ENCODE measurements at places on chromosomes 12 and 14.

- DNase-seq = no peak
Measured at GRCh38 chr12:101039848-101040531, 170.0 kb downstream of the SLC5A8 start.

- DNase-seq = no peak
Measured at GRCh38 chr12:86407620-86408208, 151.5 kb upstream of the MGAT4C start.

DNA sequence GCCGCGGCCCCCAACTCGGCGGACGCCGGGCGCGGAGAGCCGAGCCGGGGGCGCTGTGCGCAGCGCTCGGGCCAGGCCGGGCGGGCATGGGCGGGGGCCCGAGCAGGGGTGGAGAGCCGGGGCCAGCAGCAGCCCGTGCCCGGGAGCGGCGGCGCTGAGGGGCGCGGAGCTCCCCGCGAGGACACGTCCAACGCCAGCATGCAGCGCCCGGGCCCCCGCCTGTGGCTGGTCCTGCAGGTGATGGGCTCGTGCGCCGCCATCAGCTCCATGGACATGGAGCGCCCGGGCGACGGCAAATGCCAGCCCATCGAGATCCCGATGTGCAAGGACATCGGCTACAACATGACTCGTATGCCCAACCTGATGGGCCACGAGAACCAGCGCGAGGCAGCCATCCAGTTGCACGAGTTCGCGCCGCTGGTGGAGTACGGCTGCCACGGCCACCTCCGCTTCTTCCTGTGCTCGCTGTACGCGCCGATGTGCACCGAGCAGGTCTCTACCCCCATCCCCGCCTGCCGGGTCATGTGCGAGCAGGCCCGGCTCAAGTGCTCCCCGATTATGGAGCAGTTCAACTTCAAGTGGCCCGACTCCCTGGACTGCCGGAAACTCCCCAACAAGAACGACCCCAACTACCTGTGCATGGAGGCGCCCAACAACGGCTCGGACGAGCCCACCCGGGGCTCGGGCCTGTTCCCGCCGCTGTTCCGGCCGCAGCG is 639 bp downstream of the FZD10 start:
- DNase-seq = no peak

DNA sequence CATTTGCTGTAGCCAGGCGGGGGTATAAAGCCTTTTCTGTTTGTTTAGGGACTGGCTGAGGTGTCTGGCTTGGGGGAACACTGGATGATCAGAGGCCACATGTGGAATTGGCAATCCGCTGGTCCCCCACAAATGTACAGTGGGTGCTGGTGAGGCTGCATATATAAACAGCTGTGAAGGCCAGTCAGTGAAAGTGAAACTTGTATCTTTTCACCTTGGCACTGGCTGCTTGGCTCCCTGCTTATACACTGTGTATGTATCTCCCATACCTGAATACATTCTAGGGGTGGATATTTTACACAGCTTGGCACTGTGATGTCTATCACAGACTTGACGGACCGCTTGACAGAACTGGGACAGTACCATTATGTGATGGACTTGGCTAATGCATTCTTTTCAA is 246.8 kb upstream of the AVPR1A start:
- DNase-seq = no peak

GRCh38 chr12:52788876-52789636 is 6.9 kb downstream of the KRT3 start:
- DNase-seq = no peak

- DNase-seq = no peak
Measured at GRCh38 chr14:81534510-81535074, 939 bp upstream of the SEL1L start.

GRCh38 chr12:42145197-42145549 is 499 bp upstream of the GXYLT1 start:
- DNase-seq = no peak

DNA sequence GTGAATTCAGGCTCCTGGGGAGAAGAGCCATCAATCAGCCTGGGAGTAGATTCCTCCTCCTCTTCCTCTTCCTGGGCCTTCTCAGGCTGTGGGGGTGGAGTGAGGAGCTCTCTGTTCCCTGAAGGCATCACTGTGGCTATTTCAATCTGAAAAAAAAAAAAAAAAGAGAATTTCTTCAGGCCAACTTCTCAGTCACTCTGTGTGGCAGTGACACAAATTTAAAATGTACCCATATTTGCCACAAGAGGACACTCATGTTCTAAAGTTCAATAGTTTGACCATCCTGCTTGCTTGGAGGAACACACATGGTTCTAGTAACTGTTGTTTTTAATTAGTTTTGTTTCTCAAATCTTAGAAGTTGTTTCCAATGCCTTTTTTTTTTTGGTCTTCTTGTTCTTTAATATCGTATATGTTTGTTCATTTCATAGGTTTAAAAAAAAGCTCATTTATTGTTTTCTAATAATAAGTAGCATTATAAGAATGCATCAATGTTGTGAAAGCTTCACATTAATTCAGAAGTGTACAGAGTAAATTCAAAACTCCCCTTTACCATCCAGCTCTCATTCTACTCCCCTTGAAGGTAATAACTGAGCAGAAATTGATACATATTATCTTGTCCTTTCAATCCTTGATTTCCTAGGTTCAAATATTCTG is 23.3 kb upstream of the CCER1 start:
- DNase-seq = no peak

DNA sequence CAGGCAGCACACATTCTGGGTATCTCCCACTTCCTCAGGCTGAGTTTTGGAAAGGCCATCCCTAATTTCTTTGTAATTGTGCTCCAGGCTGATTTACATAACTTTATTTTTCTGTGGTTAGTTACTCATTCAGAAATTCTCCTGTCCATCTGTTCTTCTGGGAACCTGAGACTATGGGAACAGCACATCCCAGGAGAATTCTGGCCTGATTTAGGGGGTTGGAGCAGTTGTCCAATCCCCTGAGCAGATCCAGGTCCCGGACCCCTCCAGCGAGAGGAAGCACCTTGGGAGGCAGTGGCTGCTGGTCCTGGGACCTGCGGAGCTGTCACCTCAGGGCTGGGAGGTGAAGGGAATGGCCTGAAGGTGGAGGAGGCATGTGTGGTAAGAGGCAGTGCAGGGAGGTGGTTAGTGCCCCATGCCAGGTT is 40.4 kb downstream of the TSPAN9 start:
- no peak for DNase-seq

DNA sequence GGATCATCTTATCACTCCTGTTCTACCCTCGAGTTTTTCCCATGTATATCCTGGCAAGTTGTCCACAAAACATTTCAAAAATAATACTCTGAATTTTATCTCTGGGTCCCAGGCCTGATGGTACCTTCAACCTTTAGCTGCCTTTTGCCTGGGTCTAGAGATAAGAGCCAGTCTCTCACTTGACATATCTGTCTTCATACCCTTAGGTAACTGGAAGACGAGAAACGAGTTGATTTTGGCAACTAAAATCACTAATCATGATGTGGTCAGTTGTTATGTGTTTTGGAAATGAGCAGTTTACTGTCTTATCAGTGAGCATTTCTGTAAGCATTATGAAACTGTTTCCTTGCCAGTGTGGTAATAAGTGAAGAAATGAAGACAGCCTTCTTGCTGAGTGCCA is 6.3 kb downstream of the RNF10 start:
- no peak for DNase-seq

- no peak for DNase-seq
Measured at GRCh38 chr12:110627500-110628195, 13.7 kb downstream of the TCTN1 start.

GRCh38 chr14:99945732-99946651 is 119.2 kb upstream of the EVL start:
- no peak for DNase-seq

DNA sequence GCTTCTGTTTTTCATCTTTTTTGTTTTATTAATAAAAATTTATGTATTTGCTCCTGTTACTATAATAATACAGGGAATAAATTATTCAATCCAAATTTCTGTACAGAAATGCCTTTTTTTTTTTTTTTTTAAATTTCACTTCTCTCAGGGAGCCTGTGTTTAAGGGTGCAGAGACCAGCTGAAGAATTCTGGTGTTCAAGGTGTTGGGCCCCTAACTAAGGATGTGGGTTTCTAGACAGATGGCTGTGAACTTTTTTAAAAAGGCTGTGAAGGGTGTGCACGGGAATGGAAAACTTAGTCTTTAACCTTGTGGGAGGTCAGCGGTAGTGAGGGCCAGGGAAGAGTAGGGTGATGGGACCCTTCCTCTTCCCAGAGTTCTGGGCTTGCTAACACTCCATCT is 1.3 kb upstream of the DTX3 start:
- no peak for DNase-seq

DNA sequence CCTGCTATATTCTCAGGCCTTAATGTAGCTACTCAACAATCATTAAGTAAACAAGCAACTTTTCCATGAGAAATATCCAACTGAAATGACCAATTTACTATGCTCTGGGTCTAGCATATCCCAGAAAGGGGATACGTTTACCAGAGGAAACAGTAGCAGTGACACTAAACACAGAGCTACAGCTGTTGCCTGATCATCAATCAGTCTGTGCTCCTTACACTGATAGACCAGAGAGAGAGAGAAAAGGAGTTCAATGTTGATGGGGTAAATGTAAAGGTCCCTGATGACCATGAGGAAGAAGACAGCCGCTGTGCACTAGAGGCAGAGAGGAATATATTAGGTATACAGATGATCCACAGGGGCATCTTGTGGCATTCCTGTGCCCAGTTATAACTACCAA is 397.2 kb upstream of the USP15 start:
- DNase-seq = no peak

GRCh38 chr12:25497021-25497420 is 56.1 kb downstream of the LMNTD1 start:
- no peak for DNase-seq

DNA sequence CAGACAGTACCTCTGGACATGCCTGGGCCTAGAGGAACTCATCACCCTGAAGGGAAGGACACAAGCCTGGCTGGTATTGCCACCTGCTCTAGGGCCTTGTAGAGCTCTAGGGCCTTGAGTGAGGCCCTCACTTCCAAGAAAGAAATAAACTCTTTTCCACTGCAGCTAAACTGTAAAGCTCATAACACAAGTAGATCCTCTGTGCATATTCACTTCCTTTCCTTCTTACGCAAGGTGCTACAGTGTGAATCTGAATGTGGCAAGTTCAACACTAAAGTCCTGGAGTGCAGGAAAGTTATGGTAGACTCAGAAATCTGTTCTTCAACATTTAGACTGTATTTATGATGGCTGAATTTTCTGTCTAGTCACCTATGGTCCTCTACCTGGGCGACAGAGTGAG is 14.5 kb downstream of the RNASE3 start:
- no peak for DNase-seq

GRCh38 chr12:62123721-62124203 is 136.4 kb upstream of the USP15 start:
- DNase-seq = peak; percentile 11

DNA sequence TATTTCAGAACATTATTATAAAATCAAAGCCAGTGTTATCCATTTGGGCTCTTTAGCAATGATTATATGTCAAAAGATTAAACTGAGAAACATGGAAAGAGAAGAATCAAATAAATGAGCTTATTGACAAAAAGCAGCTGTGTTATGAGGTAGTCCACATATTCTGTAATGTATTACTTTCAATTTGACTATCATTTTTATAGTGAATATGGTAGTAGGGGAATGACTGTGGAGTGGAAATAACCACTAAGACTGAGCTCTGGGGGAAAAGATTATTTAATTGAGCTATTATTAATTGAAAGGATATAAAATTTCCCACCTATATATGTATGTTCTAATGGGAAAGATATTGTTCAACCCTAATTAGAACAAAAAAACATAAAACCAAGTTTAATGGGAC is 381.3 kb downstream of the TMTC2 start:
- DNase-seq = no peak

DNA sequence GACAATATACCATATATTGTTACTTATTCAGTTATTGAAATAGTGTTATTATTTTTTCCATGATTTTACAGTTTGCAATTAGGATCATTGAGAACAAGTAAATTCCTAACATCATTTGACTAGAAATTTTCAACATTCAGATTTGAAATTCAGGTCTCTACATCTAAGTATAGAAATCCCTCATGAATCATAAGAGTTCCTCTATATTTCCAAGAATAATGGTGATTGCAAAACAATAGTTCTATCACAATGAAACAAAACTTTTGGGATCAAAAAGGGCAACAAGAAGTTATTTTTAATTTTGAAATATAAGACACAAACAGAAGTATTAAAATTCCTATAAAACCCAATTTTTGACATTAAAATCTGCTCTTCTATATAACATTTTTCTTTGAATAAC is 10.8 kb downstream of the CLEC1A start:
- DNase-seq = no peak

DNA sequence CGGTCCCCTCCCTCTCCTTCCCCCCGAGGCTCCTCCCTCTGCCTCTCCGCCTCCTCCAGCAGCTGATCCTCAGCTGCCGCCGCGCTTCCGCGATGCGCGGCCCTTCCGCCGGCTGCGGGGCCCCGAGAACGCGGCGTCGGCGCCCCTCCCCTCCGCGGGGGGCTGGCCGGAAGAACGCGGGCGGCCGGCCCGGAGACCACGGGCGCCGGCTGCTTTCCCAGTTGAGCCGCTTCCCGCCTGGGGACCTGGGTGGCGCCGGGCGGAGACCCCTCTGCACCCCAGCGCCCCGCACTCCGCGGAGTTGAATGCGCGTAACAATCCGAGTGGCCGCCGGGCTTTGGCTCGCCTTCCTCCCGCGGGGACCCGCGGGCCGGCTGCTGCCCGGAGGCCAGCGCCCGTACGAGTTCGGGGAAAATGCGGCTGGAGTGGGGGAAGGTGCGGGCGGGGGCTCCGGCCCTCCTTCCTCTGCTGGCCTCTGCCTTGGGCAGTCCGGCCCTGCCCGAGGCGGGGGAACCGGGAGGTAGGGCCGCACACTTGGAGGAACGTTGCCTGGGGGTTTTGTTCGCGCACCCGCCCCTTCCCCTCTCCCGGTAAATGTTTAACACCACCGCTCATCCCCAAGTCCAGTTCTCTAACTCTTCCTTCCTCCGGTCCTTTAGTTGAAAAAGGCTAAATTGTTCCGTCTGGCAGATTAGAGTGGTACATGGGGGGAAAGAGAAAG is 393 bp upstream of the DCAF5 start:
- DNase-seq = no peak

GRCh38 chr12:123972457-123973401 is at the start of the genes CCDC92 and ZNF664:
CCDC92 (minus strand) TSS chr12:123972831; CDS start chr12:123944305, 28,526 bp downstream.
ZNF664 (plus strand) TSS chr12:123973215; CDS start chr12:124012145, 38,930 bp downstream.
- DNase-seq = peak; percentile 94

DNA sequence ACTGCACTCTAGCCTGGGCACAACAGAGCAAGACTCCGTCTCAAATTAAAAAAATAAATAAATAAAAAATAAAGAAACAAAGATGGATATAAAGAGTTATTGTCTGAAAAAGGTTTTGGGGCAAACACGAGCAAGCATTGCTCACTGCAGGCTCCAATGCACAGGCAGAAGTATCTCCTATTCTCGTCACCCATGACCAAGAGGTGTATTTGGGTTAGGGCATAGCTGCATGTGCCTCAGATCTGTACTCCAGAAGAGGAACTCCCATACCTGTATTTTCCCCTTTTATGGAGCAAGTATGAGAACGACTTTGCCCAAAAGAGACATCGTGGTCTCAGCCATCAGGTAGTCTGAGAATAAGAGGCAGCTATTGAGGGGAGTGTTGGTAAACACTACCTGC is 10.2 kb upstream of the TCP11L2 start:
- DNase-seq = no peak

Data from activated T-cell treated with anti-CD3 and anti-CD28 coated beads for 1 hour (primary cell).